ENCODE measurements at places on chromosomes 7 and 10.

DNA sequence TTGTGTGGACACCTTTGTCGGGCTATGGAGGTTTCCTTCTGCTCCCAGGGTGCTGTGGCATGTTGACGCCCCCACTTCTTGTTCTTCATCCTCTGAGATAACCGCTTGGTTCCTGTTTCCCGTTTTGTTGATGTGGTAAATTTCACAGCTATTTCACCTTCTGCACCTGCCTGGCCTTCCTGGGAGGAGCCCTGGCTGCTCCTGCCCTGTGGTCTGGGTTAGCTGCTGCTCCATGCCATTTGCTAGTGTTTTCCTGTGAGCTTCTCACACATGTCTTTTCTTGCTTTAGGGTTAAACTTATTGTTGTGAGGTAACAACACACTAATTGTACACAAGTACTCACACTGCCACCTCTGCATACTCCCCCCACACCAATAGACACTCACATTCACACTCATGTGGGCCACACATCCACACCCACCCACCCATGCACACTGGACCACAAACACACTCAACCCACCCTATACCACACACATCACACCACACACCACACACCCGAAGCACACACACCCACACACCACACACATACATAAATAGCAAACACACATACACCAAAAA is 46.5 kb upstream of the MSMB start:
- DNase-seq = no peak

DNA sequence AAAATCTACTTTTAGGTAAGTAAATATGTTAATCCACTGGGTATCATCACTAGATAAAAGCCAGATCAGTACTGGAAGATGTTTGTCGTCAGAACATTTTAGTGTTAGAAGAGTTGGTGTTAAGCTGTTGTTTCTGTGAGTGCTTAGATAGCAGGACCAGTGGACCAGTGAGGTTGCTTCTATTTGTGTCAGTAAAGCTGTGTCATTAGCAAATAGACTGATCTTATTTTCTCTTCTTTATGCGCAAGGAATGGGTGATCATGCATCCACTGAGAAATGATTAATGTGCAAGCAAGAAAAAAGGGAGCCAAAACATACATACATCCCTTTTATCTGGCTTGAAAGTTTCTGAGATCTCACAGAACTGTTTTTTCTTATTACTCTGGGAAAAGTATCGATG is 42.6 kb downstream of the EXOC4 start:
- no peak for DNase-seq

GRCh38 chr10:67259319-67259929 is 333.6 kb downstream of the LRRTM3 start:
- DNase-seq = no peak

DNA sequence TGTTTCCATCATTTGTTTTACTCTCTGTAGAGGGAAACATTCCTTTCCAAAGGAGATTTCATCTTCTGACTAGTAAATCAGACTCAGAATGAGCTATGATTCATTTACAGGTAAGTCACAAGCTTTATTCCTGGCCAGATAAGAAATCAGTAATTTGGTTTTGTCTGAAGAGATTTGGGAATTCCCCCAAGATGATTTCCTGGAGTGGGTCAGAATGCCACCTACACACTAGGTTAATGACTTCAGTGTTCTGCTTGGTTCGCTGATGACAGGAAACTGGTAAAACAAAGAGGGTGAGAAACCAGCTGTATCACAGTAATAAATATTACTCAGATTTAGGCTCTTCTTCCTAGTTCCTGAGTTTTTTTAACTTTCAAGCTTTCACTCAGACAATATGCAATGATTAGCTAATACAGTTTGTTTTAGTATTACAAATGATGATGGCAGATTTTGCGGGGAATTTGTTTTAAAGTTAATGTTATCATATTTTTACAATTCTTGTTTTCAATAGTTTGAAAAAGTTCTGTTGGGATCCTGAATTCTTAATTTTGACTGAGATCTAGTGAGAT is 8.3 kb upstream of the ASZ1 start:
- no peak for DNase-seq

DNA sequence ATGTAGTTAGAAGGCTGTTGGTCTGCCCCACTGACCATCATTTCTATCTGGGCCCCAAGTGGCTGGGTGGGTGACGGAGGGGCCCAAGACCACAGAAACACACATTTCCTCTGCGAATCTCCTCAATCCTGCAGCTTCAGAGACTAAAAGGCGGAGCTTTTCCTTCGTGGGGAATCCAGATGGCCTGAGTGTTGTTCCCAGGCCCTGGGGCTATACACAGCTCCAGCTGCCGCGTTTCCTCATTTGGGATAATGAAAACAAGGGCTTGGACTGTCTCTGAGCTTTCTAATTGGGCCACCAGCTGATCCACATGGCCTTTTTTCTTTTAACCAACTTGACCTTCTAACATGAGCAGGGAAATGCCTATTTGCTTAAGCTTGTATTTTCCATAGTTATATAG is 339.9 kb downstream of the CXCL12 start:
- DNase-seq = no peak

DNA sequence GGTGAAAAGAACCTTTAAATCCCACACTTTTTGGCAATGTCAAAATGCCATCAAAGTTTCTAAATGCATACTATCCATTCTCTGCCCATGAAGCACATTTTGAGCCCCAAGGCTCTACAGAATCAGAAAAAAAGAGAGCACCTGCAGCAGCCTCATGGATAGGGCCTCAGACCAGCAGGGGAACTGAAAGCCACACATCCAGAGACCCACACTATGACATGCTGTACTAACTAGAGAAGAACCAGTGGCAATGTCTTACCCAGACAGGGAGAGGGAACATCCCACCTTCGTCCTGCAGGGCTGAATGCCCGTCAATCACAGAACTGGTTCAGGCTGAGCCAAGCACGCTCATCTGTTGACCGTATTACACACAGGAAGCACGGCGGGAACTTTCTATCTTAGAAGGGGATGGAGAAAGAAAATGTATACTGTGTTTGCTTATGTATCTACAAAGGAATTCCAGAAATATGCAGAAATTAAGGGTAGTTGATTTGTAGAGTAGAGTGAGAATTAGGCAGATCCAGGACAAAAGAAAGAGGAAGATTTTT is 237.2 kb downstream of the GLI3 start:
- DNase-seq = no peak

DNA sequence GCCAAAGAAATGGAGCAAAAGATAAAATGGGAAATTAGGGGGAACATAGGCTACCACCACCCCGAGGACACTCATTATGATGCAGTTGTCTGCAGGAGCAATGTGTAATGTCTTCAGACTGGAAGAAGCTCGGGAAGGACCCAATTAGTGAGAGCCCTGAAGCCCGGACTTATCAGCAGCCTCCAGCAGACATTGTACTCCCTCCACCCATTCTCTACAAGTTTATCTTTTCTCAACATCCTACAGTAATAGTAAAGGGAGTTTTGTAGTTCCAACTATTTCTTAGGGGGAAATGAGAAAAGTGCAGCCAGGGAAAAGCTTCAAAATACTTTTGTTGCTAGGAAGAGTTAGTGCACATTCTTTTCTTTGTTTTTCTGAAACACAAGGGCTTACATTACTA is 657.3 kb upstream of the COBL start:
- no peak for DNase-seq

DNA sequence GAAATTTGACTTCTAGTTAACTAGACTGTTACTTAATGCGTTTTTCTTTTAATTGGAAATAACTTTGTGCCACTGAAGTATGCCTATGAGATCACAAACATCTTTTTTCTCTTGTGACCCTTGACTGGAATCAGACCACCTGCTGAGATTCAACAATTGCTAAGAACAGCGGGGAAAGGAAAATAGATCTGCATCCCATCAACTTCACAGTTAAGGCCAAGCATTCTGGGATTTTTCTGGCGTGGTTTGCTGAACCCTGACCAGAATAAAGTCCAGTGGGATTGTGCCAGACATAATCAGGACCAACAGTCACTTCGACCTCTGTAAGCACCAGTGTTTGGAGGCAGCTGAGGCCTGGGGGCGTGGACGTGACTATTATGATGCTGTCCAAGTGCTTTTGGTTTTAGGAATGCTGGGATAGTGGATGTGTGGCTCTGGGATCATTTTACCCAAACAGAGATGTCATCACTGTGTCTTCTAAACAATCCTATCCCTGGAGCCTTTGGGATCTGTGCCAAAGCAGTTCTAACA is 373.3 kb upstream of the PRKCQ start:
- no peak for DNase-seq

DNA sequence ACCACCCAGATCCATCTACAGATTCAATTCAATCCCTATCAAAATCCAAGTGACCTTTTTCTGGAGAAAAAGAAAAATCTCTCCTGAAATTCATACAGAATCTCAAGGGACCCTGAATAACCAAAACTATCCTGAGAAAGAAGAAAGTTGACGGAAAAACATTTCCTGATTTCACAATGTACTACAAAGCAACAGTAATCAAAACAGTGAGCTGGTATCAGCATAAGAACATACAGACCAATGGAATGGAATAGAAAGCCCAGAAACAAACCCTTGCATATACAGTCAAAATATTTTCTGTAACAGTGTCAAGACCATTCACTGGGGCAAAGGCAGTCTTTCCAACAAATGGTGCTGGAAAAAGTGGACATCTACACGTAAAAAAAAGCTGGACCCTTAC is 89.9 kb downstream of the JMJD1C start:
- DNase-seq = no peak

- DNase-seq = no peak
Measured at GRCh38 chr10:77455561-77455960, 182.0 kb downstream of the KCNMA1 start.

GRCh38 chr10:89503652-89504370 is 31.6 kb downstream of the SLC16A12 start:
- no peak for DNase-seq

GRCh38 chr7:65846008-65846570 is 26.8 kb upstream of the VKORC1L1 start:
- no peak for DNase-seq

- no peak for DNase-seq
Measured at GRCh38 chr10:117994771-117995170, 52.0 kb downstream of the RAB11FIP2 start.

- no peak for DNase-seq
Measured at GRCh38 chr7:12458520-12459131, 55.0 kb upstream of the VWDE start.
